B cell (primary cell): ENCODE measurements at places on chromosomes 5 and 9.

DNA sequence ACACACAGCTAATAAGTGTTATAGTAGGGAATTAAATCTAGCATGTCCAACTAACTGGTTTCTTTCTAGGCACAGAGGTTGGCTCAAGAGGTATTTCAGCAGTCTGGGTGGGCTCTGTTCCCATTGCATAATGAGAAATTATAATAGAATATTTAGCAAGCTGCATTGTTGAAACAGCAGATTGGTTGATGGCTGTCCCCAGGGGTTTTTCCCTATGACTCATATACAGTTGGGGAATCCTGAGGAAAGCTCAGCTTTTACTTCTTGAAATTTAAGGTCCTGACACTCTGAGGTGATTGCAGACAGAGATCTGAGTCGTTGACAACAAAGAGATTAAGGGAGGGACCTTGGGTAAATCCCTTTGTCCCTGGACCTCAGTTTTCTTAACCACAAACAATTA lies 38.3 kb upstream of the TNFSF8 start:
- no peaks in the 10 kb centered on the region for H3K36me3 ChIP-seq
- DNase-seq = no peak
- no peaks in the 10 kb centered on the region for H3K27me3 ChIP-seq

DNA sequence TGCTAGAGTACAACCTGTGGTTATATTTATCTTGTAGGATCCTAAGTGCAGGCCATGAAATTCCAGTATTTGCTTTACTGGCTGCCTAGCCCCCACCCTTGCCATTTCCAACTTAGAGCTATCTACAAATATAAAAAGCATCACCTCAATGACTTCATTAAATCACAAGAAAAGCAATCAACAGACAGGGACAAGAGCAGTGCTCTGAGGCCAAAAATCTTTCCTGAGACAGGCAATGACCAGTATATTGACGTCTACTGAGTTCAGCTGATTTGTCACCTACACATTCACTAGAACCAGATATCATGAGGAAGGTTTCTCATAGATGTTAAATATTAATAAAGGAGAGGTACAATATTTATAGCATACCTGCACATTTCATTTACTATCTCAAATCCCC lies 38.4 kb upstream of the CTNNAL1 start:
- DNase-seq = no peak
- H3K4me1 ChIP-seq = no peaks in the 10 kb centered on the region
- H3K36me3 ChIP-seq = peaks cover 47% of the 10 kb centered on the region
- H3K27me3 ChIP-seq = no peaks in the 10 kb centered on the region

- H3K4me1 ChIP-seq = no peaks in the 10 kb centered on the region
- no peak overlapping the region for H3K27ac ChIP-seq
- H3K36me3 ChIP-seq = no peaks in the 10 kb centered on the region
- H3K4me3 ChIP-seq = no peak overlapping the region
- H3K27me3 ChIP-seq = no peaks in the 10 kb centered on the region
- DNase-seq = no peak
Observed at GRCh38 chr5:65475336-65475735, 6.4 kb downstream of the ADAMTS6 start.

DNA sequence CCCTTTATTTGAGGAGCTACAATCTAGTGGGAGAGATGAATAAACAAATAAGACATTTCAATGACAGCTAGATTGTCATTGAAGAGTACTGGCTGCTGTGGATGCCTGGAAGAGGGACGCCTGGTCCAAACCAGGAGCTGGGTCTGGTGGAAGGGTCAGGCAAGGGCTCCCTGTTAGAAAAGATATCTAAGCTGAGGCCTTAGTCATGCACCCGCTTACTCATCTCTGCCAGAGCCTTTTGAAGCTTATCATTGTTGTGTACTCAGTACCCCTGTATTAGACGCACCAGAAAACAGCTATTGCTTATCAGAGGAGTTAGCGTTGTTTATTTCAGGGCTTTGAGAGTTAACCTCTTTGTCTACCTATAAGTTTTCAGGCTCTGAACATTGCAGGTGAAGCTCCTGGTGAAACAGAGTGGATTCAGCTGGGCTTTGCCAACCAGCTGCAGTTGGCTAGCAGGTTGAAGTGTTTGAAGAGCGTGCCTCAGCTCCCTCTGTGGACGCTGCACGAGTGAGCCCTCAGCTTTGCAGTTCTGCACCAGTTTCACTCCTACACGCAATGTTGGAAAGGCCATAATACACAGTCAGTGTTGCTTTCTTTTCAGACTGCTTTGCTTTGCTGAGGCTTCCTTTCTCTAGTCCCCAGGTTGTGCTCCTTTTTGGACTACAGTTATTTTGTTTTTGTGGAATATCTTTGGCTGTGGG lies 5.6 kb upstream of the GPR151 start:
- no peak for DNase-seq
- no peak overlapping the region for H3K4me3 ChIP-seq

DNA sequence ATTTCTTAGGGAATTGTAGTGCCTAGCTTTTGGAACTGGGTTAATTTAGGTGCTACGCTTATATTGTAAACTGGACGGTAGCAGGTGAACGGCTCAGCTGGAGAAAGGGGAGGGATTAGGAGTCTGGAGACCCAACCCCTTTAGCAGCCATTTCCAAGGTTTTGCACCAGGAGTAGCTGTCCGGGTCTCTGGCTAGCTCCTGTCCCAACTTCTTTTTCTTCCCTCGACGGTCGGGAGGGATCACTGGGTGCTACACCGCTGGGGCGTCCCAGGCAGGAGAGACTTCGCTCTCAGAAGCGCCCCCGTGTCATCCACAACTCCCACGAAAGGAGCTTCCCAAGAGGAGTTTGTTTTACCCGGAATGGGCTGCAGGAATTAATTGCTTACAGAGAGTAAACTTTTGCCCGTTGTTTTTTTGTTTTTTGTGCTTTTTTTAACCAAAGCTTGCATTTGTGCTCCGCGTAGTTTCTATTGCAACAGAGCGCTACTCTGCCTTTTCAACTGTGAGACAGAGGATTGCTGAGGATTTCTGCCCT lies 1640.9 kb upstream of the C9orf72 start:
- no peak overlapping the region for H3K4me3 ChIP-seq
- peaks cover 37% of the 10 kb centered on the region for H3K27me3 ChIP-seq
- H3K27ac ChIP-seq = no peak overlapping the region
- H3K4me1 ChIP-seq = peaks cover 16% of the 10 kb centered on the region
- H3K36me3 ChIP-seq = no peaks in the 10 kb centered on the region
- DNase-seq = no peak

DNA sequence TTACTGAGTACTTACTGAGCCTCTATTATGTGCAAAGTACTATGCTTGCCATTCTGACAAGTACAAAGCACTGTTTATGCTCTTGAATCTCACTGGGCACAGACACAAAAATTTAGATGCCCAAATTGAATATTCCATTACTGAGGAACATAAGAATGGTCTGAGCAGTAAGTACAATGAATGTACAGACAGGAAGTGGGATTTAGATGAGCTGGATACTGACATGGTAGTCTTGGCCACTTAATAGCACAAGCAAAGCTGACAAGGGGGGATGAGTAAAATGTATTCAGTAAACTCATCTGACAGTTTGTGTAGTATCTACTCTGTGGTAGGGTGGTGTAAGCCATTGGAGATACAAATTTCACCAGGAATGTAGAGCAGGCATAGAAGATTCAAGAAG lies 132.4 kb downstream of the EFNA5 start:
- no peaks in the 10 kb centered on the region for H3K27me3 ChIP-seq
- DNase-seq = no peak
- no peak overlapping the region for H3K27ac ChIP-seq
- no peak overlapping the region for H3K4me3 ChIP-seq
- no peaks in the 10 kb centered on the region for H3K36me3 ChIP-seq

GRCh38 chr9:127384901-127385300 lies 12.1 kb upstream of the SLC2A8 start:
- H3K4me3 ChIP-seq = no peak overlapping the region
- H3K27ac ChIP-seq = no peak overlapping the region
- no peaks in the 10 kb centered on the region for H3K27me3 ChIP-seq
- no peaks in the 10 kb centered on the region for H3K36me3 ChIP-seq

DNA sequence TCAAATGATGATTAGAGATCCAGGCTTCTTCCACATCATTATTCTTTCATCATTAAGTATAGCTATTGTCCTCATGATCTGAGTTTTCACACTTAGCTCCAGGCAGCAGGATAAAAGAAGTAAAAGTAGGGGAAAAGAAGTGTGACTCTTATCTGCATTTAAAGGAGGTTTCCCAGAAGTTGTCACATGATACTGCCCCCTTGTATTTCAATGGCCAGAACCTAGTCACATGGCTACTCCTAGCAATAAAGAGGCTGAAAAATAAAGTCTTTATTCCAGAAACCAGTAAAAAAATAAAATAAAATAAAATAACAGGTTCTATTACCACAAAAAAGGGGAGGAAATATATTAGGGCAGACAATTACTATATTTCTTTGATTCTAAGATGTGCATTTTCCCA lies 5.3 kb upstream of the NDUFS4 start:
- peaks cover 2% of the 10 kb centered on the region for H3K4me1 ChIP-seq
- no peak for DNase-seq
- H3K27me3 ChIP-seq = no peaks in the 10 kb centered on the region

DNA sequence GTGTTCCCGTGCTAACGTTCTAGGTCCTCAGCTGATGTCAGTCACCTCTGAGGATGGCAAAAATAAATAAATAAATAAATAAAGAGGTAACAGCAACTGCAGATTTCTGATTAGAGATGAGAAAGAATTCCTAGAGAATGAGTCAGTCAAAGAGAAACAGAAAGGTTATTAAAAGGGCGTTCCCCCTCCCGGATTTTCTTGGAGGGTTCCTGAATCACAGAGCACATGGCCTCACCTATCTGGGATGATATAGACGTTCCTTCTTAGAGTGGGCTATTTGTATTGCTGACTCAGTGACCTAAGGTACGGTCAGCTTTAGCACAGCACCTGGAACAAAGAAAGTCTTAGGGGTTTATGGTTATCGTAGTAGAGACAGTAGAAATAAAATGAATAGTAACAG lies 30.6 kb downstream of the HTR4 start:
- no peak overlapping the region for H3K4me3 ChIP-seq
- H3K27me3 ChIP-seq = no peaks in the 10 kb centered on the region
- H3K27ac ChIP-seq = no peak overlapping the region
- H3K4me1 ChIP-seq = no peaks in the 10 kb centered on the region
- no peak for DNase-seq

GRCh38 chr5:78508186-78508765 lies 140.3 kb downstream of the LHFPL2 start:
- no peak for DNase-seq
- H3K36me3 ChIP-seq = no peaks in the 10 kb centered on the region
- H3K27ac ChIP-seq = no peak overlapping the region
- peaks cover 10% of the 10 kb centered on the region for H3K27me3 ChIP-seq
- peaks cover 25% of the 10 kb centered on the region for H3K4me1 ChIP-seq

GRCh38 chr5:131280417-131280816 lies 16.6 kb downstream of the CDC42SE2 start:
- H3K27ac ChIP-seq = peak overlapping the region; percentile 59
- peaks cover 64% of the 10 kb centered on the region for H3K4me1 ChIP-seq
- H3K4me3 ChIP-seq = peak overlapping the region; percentile 55
- DNase-seq = no peak

DNA sequence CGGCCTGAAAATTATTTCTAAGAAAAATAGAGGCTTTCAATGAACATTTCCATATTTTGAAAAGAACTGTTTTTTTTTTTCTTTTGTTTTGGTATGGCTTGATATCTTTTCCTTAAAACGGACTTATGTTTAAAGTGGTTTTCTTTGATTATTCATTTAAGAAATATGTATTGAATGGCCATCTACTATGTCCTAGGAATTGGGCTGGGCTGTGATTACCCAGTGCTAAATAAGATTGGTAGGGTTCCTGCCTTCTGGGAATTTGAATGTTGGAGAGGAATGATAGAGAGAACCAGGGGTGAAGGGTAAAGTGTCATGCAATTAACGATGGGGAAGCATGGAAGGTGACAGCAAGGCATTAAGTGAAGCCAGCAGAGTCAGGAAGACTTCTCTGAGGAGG lies 33.2 kb downstream of the TNFSF8 start:
- DNase-seq = no peak
- H3K4me1 ChIP-seq = peaks cover 70% of the 10 kb centered on the region
- H3K4me3 ChIP-seq = no peak overlapping the region

- H3K27me3 ChIP-seq = peaks cover 3% of the 10 kb centered on the region
- no peak overlapping the region for H3K4me3 ChIP-seq
- no peaks in the 10 kb centered on the region for H3K4me1 ChIP-seq
- no peaks in the 10 kb centered on the region for H3K36me3 ChIP-seq
Observed at GRCh38 chr9:2872931-2873323, 29.0 kb upstream of the PUM3 start.

GRCh38 chr5:38515646-38516045 lies 40.8 kb downstream of the LIFR start:
- H3K4me3 ChIP-seq = no peak overlapping the region
- no peaks in the 10 kb centered on the region for H3K4me1 ChIP-seq
- H3K27me3 ChIP-seq = peaks cover 10% of the 10 kb centered on the region
- no peak for DNase-seq
- H3K27ac ChIP-seq = no peak overlapping the region
- no peaks in the 10 kb centered on the region for H3K36me3 ChIP-seq

DNA sequence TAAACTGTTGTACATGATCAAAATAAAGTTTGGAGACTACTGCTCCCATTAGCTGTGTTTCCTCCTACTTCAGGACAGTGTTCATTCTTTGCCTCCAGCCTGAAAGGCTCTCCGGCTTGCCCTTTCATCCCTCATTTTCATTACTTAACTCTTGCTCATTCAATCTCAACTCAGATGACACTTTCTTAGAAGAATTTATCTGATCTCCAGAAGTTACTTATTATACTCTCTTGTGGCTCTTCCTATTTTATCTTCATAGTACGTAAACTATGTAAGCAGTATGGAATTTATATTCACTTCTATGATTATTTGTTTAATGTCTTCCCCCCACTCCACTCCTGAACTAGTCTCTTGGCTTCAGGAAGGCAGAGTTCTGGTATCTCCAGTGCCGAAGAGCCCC lies 1737.9 kb upstream of the C9orf72 start:
- H3K27me3 ChIP-seq = no peaks in the 10 kb centered on the region
- DNase-seq = no peak
- no peaks in the 10 kb centered on the region for H3K36me3 ChIP-seq
- no peaks in the 10 kb centered on the region for H3K4me1 ChIP-seq
- H3K4me3 ChIP-seq = no peak overlapping the region

GRCh38 chr9:14782286-14783051 lies 59.9 kb upstream of the CER1 start:
- no peak for DNase-seq
- H3K27ac ChIP-seq = no peak overlapping the region
- H3K4me3 ChIP-seq = no peak overlapping the region
- no peaks in the 10 kb centered on the region for H3K36me3 ChIP-seq
- no peaks in the 10 kb centered on the region for H3K4me1 ChIP-seq

- H3K27ac ChIP-seq = no peak overlapping the region
- no peak overlapping the region for H3K4me3 ChIP-seq
- no peaks in the 10 kb centered on the region for H3K36me3 ChIP-seq
- H3K27me3 ChIP-seq = no peaks in the 10 kb centered on the region
Observed at GRCh38 chr9:109286981-109287380, 33.9 kb downstream of the EPB41L4B start.

GRCh38 chr5:158895588-158895987 lies 204.1 kb downstream of the EBF1 start:
- peaks cover 1% of the 10 kb centered on the region for H3K36me3 ChIP-seq
- H3K4me3 ChIP-seq = no peak overlapping the region
- no peak overlapping the region for H3K27ac ChIP-seq
- H3K27me3 ChIP-seq = no peaks in the 10 kb centered on the region
